Endothelial cell (in vitro differentiated cells): ENCODE measurements at places on chromosomes 12 and 14. TPM values are rescaled to one million over a fixed set of nuclear protein-coding genes. Genes with fewer than 3 reads are reported as not detected.
A peak's percentile ranks its signal among the peaks of the same experiment; 100 is the strongest.

DNA sequence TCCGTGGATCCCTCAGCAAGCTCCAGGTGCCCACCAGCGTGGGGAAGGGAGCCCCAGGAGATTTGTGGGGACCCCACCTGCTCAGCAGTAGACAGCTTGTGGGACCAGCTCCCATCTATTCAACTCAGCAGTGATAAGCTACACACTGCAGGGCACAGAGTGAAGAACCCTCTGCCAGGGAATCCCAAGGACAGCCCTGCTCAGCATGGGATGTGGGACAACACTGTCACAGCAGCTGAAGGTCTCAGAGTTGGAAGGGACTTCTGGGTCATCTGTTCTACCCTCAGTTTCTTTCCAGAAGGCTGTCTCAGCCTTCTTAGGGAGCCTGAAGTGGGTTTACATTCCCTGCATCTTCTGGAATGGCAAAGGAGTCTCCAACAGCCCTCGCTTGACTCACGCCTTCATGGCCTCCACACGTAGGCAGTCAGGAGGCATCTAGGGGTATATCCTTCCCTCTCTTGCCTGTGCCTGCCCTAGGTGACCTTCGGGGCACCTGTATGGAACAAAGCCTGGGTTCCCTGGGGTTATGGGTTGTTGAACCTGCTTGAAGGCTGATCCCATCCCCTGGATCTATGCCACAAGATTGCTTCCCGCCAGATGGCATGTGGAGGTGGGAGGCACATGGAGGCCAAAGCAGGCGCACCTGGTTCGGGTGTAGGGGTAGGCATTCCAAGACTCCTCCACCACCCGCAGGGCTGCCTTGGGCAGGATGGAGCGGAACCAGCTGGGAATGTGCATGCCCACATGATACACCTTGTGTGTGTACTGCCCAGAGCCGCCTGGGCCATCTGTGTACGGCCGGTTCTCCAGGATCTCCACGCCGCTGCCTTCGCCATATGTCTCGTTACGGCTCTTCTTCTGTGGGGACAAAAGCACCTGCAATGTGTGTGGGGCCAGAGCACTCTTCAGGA, 33.0 kb downstream of the ARL6IP4 start:
- no peaks in the 10 kb centered on the region for H3K4me1 ChIP-seq
- H3K27ac ChIP-seq = no peak overlapping the region
- H3K36me3 ChIP-seq = peaks cover 18% of the 10 kb centered on the region

DNA sequence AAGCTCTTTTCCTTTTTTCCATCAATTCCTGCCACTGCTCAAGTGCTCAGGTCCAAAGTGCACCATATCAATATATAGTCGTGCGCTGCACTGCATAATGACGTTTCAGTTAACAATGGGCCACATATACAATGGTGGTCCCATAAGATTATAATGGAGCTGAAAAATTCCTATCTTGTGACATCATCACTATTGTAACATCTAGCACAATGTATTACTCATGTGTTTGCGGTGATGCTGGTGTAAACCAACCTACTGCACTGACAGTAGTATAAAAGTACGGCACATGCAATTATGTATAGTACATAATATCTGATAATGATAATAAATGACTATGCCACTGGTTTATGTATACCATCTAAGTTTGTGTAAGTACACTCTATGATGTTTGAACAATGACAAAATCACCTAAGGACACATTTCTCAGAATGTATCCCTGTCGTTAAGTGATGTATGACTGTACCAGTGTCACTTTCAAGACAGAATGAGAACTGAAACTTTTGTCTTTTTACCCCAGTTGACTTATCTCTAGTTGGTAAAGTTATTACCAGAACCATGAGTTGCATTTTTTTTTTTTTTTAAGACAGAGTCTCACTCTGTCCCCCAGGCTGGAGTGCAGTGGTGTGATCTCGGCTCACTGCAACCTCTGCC, 53.7 kb upstream of the INSM2 start:
- DNase-seq = no peak
- peaks cover 6% of the 10 kb centered on the region for H3K4me1 ChIP-seq
- H3K4me3 ChIP-seq = no peak overlapping the region
- H3K27me3 ChIP-seq = no peaks in the 10 kb centered on the region

DNA sequence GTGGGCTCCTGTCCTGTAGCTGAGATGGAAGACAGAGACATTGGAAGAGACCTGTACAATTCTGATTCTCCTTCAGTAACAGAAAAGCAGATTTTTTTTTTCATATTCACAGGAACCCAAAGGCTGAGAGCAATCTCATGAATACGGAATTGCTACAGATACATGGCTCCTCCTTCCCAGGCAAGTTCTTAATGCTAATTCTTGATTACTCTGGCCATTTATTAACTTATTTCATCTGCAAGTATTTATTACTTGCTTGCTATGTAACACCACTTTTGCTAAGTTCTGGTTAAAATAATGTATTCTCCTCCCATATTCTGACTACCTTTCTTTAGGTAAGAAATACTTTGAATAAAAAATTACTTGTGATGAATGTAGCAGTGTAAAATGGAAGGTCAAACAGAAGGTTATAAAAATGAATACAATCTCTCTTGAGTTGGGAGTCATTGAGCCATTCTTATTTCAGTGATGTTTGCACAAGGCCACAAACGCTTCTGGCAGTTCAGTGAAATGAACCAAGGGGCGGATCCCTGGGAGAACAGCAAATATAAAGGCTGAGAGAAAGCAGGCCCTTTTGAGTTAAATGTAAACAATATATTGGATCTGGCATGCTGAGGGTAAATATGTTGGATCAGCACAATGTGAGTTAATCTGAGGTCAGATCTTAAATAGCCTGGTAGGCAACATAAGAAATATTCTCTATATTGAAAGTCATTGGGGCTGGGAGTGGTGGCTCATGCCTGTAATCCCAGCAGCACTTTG, 37.6 kb downstream of the MUCL1 start:
- H3K27ac ChIP-seq = no peak overlapping the region
- H3K4me1 ChIP-seq = no peaks in the 10 kb centered on the region
- H3K27me3 ChIP-seq = no peaks in the 10 kb centered on the region
- DNase-seq = no peak

GRCh38 chr14:104322531-104323366, 184.4 kb downstream of the KIF26A start:
- no peak overlapping the region for H3K4me3 ChIP-seq
- H3K27me3 ChIP-seq = no peaks in the 10 kb centered on the region
- peak; percentile 1 for DNase-seq
- H3K27ac ChIP-seq = no peak overlapping the region
- no peaks in the 10 kb centered on the region for H3K36me3 ChIP-seq

GRCh38 chr12:77486872-77487271, 343.8 kb upstream of the NAV3 start:
- H3K4me3 ChIP-seq = no peak overlapping the region
- H3K36me3 ChIP-seq = no peaks in the 10 kb centered on the region
- no peak for DNase-seq
- no peak overlapping the region for H3K27ac ChIP-seq
- H3K4me1 ChIP-seq = peaks cover 3% of the 10 kb centered on the region

GRCh38 chr14:85444635-85445034, 85.3 kb upstream of the FLRT2 start:
- H3K36me3 ChIP-seq = no peaks in the 10 kb centered on the region
- H3K4me1 ChIP-seq = no peaks in the 10 kb centered on the region
- H3K4me3 ChIP-seq = no peak overlapping the region

DNA sequence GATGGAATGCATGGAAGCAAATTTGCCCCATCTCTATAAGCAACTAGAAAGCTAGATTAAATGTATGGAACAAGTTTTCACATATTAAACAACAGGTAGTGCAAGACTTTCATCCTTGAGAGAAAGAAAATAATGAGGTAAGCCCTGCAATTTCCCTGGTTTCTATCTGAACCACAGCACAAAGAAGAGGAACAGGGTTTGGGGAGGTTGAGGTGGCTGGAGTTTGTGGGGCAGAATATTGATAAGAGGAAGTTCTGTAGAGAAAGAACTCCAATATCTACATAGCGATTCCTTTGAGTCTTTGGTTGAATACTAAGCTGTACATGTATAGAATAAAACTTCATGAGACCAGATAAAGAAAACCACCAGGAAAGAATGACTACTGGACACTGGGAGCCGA, 96.3 kb upstream of the CCND2 start:
- no peak overlapping the region for H3K4me3 ChIP-seq
- H3K36me3 ChIP-seq = no peaks in the 10 kb centered on the region
- DNase-seq = no peak
- no peaks in the 10 kb centered on the region for H3K27me3 ChIP-seq
- no peak overlapping the region for H3K27ac ChIP-seq

DNA sequence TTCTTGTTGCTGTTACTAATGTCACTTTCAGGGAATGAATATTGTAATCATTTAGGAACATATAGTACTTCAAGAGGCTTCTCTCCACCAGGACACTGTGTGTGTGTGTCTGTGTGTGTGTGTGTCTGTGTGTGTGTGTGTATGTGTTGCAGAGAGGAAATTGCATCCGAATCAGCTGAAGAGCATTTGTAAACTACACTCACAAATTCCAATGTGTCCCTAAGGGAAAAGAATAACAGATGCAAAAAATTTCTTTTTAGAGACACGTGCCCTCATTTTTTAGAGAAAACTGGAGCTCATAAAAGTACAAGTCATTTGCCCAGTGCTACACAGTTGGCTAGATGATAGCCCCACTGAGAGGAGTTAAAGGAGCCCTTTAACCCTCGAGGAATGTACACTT, 168.8 kb downstream of the ANO4 start:
- H3K27me3 ChIP-seq = no peaks in the 10 kb centered on the region
- no peaks in the 10 kb centered on the region for H3K4me1 ChIP-seq
- H3K27ac ChIP-seq = no peak overlapping the region
- H3K4me3 ChIP-seq = no peak overlapping the region
- H3K36me3 ChIP-seq = no peaks in the 10 kb centered on the region

GRCh38 chr14:103423050-103423461, 37.8 kb downstream of the MARK3 start:
- peaks cover 9% of the 10 kb centered on the region for H3K4me1 ChIP-seq
- no peaks in the 10 kb centered on the region for H3K27me3 ChIP-seq
- DNase-seq = no peak
- no peak overlapping the region for H3K4me3 ChIP-seq

GRCh38 chr14:29078810-29079522, 312.4 kb downstream of the FOXG1 start:
- no peak overlapping the region for H3K4me3 ChIP-seq
- H3K27me3 ChIP-seq = no peaks in the 10 kb centered on the region
- no peaks in the 10 kb centered on the region for H3K36me3 ChIP-seq
- H3K27ac ChIP-seq = no peak overlapping the region
- no peak for DNase-seq

- DNase-seq = no peak
- H3K27me3 ChIP-seq = peaks cover 3% of the 10 kb centered on the region
- H3K27ac ChIP-seq = no peak overlapping the region
- H3K36me3 ChIP-seq = no peaks in the 10 kb centered on the region
- H3K4me3 ChIP-seq = no peak overlapping the region
Observed at GRCh38 chr12:91877022-91877421, 268.6 kb downstream of the BTG1 start.

DNA sequence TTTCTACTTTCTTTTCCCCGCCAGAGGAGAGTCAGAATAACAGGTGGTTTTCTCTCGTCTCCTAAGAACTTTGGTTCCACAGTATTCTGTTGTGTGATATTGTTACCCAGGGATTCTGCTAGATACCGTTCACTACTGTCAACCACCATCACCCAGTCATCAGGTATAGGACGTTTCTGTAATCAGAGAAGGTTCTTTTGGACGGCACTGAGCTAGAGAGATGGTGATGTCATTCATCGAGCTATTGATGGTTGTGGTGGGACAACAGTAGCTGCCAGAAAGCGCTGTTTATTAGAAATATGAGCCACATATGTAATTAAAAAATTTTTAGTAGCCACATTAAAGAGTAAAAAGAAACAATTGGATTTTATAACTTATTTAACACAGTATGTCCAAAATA, 17.0 kb downstream of the ERC1 start:
- H3K27me3 ChIP-seq = no peaks in the 10 kb centered on the region
- no peak overlapping the region for H3K4me3 ChIP-seq
- DNase-seq = no peak
- H3K36me3 ChIP-seq = no peaks in the 10 kb centered on the region

DNA sequence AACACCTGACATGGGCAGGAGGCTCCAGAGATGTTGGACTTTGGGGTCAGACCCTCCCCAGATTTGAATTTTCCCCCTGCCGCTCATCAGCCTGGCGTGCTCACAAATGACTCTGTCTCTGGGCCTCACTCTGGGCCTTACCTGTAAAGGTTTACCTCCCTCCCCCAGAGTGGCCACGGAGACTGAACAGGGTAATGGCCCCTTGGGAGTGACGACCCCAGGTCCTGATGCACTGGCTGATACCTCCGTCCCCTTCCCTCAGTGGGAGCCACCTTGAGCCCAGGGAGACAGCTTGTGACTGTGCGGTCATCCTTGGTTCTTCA, 7.0 kb downstream of the SLC25A29 start:
- no peak overlapping the region for H3K4me3 ChIP-seq
- H3K36me3 ChIP-seq = peaks cover 12% of the 10 kb centered on the region
- no peak for DNase-seq
- peaks cover 6% of the 10 kb centered on the region for H3K4me1 ChIP-seq

The KLRC3 gene
- not detected for total RNA-seq

The HSPB8 gene
- total RNA-seq = 2.7 TPM

The RNF212B gene
- total RNA-seq = not detected

The ZFHX2 gene
- total RNA-seq = 12.7 TPM

The KLHL33 gene
- 0.08 TPM for total RNA-seq

The P2RX7 gene
- total RNA-seq = 0.82 TPM

The MAP1LC3B2 gene
- not detected for total RNA-seq

The GALNT8 gene
- 31.6 TPM for total RNA-seq

The OR10A7 gene
- not detected for total RNA-seq

The IFI27L1 gene
- 33.5 TPM for total RNA-seq

The DDIT3 gene
- total RNA-seq = 4.2 TPM

The RTL1 gene
- total RNA-seq = 0.18 TPM
